ENCODE measurements at places on chromosomes 12 and 14.

DNA sequence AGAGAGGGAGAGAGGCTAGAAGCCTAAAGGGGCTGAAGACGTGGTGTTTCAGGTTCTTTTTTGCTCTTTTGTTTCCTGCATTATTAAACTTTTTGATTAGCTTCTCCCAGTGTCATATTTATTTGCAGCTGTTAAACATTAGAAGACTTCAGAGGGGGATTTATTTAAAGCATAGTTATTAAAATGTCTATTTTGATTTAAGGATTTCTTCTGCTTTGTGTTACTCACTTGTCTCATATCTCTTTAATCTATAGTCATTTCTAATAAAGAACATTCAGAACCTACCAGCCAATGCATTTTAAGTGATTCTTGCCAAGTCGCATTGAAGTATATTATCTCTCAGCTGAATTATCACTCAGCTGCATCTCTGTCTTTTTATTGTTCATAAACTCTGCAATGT, 152.0 kb upstream of the DYRK2 start:
- DNase-seq, result no peak

DNA sequence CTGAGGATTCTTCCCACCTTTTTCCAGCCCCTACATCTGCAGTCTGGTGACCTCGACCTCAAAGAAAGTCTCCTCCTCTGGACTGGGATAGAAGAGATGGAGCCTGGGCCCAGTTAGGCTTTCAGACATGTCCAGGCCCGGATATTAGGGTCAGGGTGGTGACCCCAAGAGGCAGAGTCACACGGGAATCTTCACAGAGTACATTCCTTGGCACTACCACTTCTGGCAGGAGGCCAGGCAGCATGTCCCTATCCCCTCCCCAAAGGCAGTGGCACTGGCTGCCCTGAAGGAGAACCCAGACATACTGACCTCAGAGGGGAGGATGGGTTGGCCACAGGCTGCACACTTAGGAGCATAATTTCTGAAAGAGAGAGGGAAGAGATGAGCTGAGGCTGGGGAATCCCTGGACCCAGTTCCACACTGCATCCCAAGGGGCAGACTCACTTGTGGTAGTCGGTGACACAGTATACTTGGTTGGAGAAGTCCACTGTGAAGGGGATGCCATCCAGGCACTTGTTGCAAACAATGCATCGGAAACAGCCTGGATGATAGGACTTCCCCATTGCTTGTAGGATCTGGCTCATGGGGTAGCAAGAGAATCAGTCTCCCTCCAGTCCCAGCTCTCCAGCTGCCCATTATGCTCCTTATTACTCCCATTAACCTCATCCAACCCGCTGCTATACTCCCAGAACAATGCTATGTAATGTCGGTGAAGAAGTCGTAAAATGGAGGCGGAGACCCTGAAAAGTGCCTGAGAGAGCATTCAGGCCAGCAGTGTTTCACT, 7.6 kb downstream of the AJUBA start:
- no peak for DNase-seq

DNA sequence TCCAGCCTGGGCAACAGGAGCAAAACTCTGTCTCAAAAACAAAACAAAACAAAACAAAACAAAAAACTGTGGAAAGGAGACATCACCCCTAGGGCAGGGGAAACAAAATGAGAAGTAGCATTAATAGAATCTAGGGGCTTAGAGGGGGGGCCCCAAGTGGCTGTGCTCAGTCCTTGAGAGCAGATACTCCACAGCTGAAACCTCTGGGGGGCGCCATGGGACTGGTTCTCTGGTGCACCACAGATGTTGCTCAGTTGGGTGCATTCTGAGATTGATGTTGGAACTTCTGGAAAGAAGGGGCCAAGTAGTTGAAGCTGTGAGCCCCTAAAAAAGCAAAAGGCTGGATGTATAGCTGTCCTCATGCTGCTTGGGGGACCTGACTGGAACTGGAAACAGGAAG, 11.8 kb upstream of the SYNE2 start:
- DNase-seq, result no peak

DNA sequence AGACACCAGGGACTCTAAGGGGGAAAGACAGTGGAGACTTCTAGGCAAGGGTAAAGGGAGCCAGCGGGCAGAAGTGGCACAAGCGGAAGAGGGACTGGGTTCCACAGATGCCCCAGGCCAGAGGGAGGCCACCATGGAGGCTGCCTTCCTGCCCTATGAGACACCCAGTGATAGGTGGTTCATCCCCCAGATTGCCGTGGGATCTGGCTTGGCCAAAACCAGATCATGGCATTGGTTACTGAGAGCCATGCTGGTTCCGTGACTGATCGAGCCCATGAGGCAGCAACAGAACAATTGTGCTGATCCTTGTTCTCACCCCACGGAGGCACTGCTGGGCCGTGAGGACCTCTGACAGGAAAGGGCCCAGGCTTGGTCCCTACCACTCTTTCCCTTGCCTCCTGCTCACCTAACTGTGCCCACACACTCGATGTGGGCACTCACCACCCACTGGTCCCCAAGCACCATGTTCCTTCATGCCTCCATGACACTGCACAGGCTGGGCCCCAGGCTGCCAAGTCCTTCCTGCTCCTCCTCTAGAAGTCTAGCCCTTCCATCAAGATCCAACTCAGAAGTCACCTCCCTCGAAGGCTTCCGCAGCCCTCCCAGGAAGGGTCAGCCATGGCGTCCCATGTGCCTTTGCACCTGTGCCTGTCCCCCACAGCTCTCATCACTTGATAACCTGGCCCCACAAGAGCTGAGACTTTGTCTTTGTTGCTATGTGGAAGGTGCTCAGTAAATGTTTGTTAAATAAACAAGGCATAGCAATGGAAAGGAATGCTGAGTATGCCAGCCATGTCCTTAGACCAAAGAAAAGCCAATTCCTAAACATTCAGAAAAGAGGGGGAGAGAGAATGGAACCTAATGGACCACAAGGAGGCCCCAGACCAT, 7.3 kb downstream of the KRT79 start:
- no peak for DNase-seq

GRCh38 chr12:63937378-63938316, 93.1 kb downstream of the SRGAP1 start:
- no peak for DNase-seq

GRCh38 chr12:104955703-104956102, 2.4 kb downstream of the SLC41A2 start:
- DNase-seq, result no peak

DNA sequence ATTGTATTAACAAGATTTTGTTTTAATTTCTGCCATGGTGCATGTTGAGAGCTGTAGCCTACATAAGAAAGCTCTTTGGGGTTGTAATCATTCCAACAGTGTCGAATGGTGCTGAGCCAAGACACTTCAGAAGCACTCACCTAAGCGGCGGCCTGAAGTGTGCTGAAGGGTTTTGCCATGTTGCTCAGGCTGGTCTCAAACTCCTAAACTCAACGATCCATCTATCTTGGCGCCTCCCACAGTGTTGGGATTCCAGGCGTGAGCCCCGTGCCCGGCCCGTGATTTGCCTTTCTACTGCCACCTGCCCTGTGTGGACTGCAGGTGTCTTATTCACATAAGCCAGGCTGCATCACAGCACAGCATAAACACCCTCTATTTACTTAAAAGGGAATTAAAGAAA, 48.9 kb downstream of the AMN start:
- DNase-seq, result no peak

All from iris pigment epithelial cell (primary cell).